ENCODE measurements at places on chromosomes 6 and 20. TPM values are rescaled to one million over a fixed set of nuclear protein-coding genes. Genes with fewer than 3 reads are reported as not detected.

DNA sequence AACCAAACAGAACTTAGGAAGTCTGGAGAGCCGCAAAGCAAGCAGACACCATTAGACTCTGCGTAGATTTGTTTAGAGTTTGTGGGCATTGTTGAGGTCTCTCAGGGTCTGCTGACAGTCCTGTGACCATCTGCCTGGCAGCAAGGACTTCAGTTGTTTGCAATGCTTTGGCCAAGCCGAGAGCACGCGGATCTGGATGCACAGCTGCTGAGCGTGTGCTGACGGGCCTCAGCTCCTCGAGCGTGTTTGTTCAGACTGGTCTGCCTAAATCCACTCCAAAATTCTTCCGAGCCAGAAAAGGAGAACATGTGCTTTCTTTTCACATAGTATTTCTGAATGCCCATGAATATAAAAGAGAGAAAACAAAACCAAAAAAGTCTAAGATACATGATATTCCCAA is 159.0 kb downstream of the ZNF217 start:
- H3K27me3 ChIP-seq = no peaks in the 10 kb centered on the region
- H3K27ac ChIP-seq = no peak overlapping the region
- no peak for DNase-seq
- no peak overlapping the region for H3K4me3 ChIP-seq
- no peaks in the 10 kb centered on the region for H3K36me3 ChIP-seq
- no peaks in the 10 kb centered on the region for H3K4me1 ChIP-seq

GRCh38 chr20:51487565-51488268 is 54.8 kb downstream of the NFATC2 start:
- no peaks in the 10 kb centered on the region for H3K27me3 ChIP-seq
- DNase-seq = no peak
- no peak overlapping the region for H3K27ac ChIP-seq
- no peak overlapping the region for H3K4me3 ChIP-seq
- peaks cover 91% of the 10 kb centered on the region for H3K36me3 ChIP-seq
- H3K4me1 ChIP-seq = peaks cover 73% of the 10 kb centered on the region

Gene PSMB1
- total RNA-seq = 151 TPM

Gene RIMS1
- total RNA-seq = not detected

DNA sequence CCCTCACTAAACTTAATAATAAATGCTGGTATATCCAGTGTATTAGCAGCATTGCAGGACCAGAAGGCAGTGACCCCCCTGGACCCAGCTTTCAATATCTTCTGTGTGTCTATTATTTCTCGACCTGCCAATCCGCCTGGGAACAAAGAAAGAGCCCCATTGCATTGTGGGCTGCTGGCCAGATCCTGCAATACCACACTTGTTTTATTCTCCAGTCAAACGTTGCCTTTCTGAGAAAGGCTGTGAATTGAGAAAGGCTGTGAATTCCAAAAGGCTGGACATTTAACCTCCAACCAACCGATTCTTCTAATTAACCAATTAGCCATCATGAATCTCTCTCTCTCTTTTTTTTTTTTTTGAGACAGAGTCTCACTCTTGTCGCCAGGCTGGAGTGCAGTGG is 1.5 kb upstream of the MTO1 start:
- H3K27me3 ChIP-seq = no peaks in the 10 kb centered on the region
- H3K4me1 ChIP-seq = peaks cover 61% of the 10 kb centered on the region
- peak overlapping the region; percentile 96 for H3K27ac ChIP-seq
- no peak for DNase-seq
- peak overlapping the region; percentile 88 for H3K4me3 ChIP-seq
- H3K36me3 ChIP-seq = peaks cover 26% of the 10 kb centered on the region

Gene MRPL18
- total RNA-seq = 63.6 TPM

GRCh38 chr20:36446557-36446956 is 94.8 kb upstream of the MYL9 start:
- peaks cover 1% of the 10 kb centered on the region for H3K27me3 ChIP-seq
- H3K27ac ChIP-seq = no peak overlapping the region
- H3K4me3 ChIP-seq = no peak overlapping the region
- no peaks in the 10 kb centered on the region for H3K4me1 ChIP-seq
- DNase-seq = no peak

- peaks cover 12% of the 10 kb centered on the region for H3K4me1 ChIP-seq
- H3K27ac ChIP-seq = no peak overlapping the region
- H3K36me3 ChIP-seq = no peaks in the 10 kb centered on the region
- no peak for DNase-seq
These were observed 331.2 kb downstream of the QKI start for GRCh38 chr6:163745536-163746400.

Gene DPPA5
- not detected for total RNA-seq

DNA sequence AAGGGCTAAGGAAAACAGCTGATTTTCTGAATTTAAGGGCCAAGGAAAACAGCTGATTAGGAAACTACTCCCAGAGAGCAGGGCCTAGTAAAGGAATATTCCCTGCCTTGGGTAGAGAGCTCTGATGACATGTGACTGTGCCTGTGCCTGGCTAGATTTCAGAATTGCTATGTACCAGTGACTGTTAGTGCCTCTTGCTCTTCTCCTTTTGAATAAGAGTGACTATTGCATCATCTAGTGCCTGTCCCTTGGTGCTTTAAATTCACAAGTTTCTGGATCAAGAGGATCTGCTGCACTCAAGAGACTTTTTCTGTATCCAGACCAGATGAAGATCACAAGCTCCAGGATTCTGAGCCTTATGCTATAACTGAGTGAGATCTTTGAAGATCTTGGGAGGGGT is 332.9 kb downstream of the KIF16B start:
- DNase-seq = no peak
- no peaks in the 10 kb centered on the region for H3K27me3 ChIP-seq
- no peaks in the 10 kb centered on the region for H3K4me1 ChIP-seq
- H3K27ac ChIP-seq = no peak overlapping the region
- no peaks in the 10 kb centered on the region for H3K36me3 ChIP-seq

Gene SNX5
- 250 TPM for total RNA-seq

DNA sequence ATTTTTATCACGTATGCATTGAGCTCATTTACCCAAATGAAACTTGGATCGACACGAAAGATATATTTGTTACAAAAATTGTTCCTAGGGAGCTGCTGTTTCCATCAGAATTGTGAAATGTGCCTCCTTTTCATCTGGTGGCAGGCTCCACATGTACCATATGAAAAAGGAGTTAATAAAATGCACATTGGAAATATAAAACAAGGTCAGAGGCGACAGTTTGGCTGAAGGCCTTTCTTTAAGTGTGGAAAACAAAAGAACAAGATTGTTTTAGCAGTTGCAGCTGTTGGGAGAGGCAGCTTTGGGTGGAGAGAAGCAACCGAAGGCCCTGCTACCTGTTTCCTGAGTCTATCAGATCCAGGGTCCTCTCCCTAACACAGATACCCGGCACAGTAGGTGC is 334.5 kb upstream of the NT5E start:
- H3K36me3 ChIP-seq = no peaks in the 10 kb centered on the region
- no peaks in the 10 kb centered on the region for H3K27me3 ChIP-seq
- no peak for DNase-seq
- no peaks in the 10 kb centered on the region for H3K4me1 ChIP-seq
- H3K27ac ChIP-seq = no peak overlapping the region

- peak overlapping the region; percentile 70 for H3K27ac ChIP-seq
- H3K36me3 ChIP-seq = peaks cover 62% of the 10 kb centered on the region
- peaks cover 64% of the 10 kb centered on the region for H3K4me1 ChIP-seq
These were observed 16.6 kb downstream of the ZC3H12D start for GRCh38 chr6:149468179-149468578.

DNA sequence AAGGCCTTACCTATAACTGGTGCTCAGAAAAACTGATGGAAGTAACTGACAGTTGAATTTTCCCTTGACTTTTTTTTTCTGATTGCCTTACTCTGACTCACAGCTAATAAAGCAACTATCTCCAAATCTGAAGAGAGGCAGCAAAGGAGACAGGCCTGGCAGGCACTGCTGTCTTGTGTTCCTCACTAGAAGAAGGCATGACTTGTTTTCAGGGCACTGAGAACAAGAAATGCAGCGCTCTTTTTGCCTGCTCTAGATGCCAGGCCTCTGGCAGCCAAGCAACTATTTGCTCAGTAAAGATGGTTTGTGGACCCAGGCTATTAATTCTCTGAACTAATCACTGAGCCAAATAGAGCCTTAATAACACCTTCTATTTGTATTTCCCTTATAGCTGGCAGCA is 155.1 kb downstream of the PRDM13 start:
- H3K4me3 ChIP-seq = no peak overlapping the region
- H3K36me3 ChIP-seq = no peaks in the 10 kb centered on the region
- peaks cover 12% of the 10 kb centered on the region for H3K27me3 ChIP-seq
- DNase-seq = no peak
- no peaks in the 10 kb centered on the region for H3K4me1 ChIP-seq

DNA sequence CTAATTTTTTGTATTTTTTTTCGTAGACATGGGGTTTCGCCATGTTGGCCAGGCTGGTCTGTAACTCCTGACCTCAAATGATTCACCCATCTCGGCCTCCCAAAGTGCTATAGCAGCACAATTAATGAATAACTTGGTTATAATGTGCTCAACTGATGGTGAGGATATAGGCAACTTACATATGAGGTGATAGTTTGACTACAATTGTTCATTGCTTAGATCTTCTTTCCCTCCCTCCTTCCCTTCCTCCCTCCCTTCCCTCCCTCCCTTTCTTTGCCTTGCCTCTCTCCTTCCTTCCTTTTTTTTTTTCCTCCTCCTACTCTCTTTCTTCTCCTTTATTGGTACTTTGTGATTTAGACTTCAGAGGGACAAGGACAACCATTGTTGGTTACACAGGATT is 151.2 kb downstream of the RNF144B start:
- peaks cover 7% of the 10 kb centered on the region for H3K27me3 ChIP-seq
- no peaks in the 10 kb centered on the region for H3K4me1 ChIP-seq
- no peak for DNase-seq
- H3K4me3 ChIP-seq = no peak overlapping the region

- no peaks in the 10 kb centered on the region for H3K27me3 ChIP-seq
- H3K36me3 ChIP-seq = peaks cover 34% of the 10 kb centered on the region
- DNase-seq = peak; percentile 35
These were observed 281.9 kb downstream of the UTRN start for GRCh38 chr6:144566868-144567615.

Gene DNMT3B
- total RNA-seq = 2.4 TPM

DNA sequence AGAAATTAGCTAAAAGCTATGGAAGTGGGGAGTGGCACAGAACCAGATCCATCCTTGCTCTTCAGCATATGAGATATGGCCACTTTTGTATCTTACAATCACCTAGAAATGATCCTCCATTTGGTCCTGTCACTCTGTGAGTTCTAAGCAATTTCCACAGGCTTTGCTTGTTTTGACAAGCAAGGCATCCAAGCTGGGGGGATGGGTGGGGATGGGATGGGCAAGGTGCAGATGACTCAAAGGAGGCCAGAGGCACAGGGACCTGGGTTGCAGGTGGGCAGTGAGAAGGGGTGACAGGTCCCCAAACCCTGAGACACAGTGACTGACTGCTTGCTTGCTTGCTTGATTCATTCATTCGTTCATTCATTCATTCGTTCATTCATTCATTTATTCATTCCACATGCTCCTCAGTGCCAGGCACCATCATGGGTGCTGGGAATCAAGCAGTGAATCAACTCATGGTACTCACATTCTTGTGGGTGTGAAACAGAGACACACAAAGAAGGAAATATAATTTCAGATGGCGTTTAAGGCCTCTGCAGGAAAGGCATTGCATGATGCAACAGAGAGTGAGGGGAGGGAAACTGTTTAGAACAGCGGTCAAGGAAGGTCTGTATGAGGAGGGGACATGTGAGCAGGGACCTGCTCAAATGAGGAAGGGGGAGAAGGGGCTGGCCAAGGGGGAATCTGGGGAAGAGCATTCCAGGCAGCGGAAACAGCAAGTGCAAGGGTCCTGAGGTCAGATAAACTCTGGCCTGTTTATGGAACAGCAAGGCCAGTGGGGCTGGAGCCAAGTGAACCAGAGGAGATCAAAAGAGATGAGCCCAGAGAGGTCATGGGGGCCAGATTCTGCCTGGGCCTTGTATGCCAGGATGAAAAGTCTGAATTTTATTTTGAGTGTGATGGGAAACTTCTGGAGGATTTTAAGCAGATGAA is 3.4 kb downstream of the KCNB1 start:
- no peak overlapping the region for H3K4me3 ChIP-seq
- no peak overlapping the region for H3K27ac ChIP-seq
- no peaks in the 10 kb centered on the region for H3K36me3 ChIP-seq
- H3K4me1 ChIP-seq = peaks cover under 1% of the 10 kb centered on the region

- no peak overlapping the region for H3K27ac ChIP-seq
- H3K36me3 ChIP-seq = peaks cover 13% of the 10 kb centered on the region
- no peak overlapping the region for H3K4me3 ChIP-seq
- no peaks in the 10 kb centered on the region for H3K4me1 ChIP-seq
- H3K27me3 ChIP-seq = no peaks in the 10 kb centered on the region
These were observed 29.5 kb downstream of the FASTKD5 start for GRCh38 chr20:3130051-3130600.

- peaks cover 21% of the 10 kb centered on the region for H3K4me1 ChIP-seq
- no peaks in the 10 kb centered on the region for H3K27me3 ChIP-seq
- peaks cover 39% of the 10 kb centered on the region for H3K36me3 ChIP-seq
- no peak overlapping the region for H3K27ac ChIP-seq
- H3K4me3 ChIP-seq = no peak overlapping the region
These were observed 124.8 kb downstream of the HIVEP1 start for GRCh38 chr6:12136905-12137304.

DNA sequence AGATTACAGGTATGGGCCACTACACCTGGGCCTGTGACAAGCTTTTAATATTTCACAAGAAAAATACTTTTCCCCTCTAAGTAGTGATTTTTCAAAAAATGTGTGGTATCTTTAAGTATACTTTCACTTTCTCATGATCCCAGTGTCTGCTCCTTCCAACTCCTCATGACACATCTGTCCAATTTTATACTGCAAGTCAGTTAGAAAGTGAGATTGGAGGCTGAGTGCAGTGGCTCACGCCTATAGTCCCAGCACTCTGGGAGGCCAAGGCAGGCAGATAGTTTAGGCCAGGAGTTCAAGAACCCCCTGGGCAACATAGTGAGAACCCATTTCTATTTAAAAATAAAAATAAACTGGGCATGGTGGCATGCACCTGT is 20.2 kb downstream of the PIM1 start:
- H3K36me3 ChIP-seq = peaks cover 23% of the 10 kb centered on the region
- DNase-seq = no peak
- H3K4me1 ChIP-seq = peaks cover 71% of the 10 kb centered on the region
- H3K4me3 ChIP-seq = no peak overlapping the region
- peak overlapping the region; percentile 67 for H3K27ac ChIP-seq
- no peaks in the 10 kb centered on the region for H3K27me3 ChIP-seq

DNA sequence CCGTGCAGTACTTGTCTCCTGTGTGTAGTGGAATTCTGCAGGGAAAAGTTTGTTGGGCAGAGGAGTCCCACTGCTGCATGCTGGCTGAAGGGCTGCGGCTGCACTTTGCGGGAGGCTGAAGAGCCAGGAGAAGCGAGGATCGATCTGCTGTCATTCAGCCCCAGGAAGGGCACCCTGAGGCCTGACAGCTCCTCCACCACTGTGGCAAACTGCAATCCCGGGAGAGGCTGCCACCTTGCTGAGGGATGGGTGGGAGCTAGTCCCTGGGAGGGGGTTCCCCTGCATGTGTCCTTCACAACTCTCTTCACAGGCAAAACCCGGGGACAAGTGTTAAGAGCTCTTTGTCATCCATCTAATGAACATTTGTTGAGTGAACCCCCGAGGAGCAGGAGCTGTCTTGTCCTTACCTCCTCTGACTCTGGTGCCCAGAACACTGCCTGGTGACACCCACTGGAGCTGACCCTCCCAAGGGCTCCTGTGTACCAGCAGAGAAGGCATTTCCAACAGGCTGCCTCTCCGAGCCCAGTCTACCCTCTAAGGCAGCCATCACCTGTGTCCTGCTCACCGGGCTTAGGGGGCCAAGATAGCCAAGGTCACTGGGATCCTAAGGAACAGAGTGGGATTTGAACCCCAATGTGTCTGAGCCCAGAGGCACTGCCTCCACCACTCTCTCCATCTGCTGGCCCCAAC is 17.7 kb downstream of the PCK1 start:
- H3K4me1 ChIP-seq = no peaks in the 10 kb centered on the region
- no peak overlapping the region for H3K27ac ChIP-seq
- no peak for DNase-seq
- H3K36me3 ChIP-seq = no peaks in the 10 kb centered on the region
- no peak overlapping the region for H3K4me3 ChIP-seq
